ENCODE measurements at places on chromosomes 6 and 20.
A peak's percentile ranks its signal among the peaks of the same experiment; 100 is the strongest.

DNA sequence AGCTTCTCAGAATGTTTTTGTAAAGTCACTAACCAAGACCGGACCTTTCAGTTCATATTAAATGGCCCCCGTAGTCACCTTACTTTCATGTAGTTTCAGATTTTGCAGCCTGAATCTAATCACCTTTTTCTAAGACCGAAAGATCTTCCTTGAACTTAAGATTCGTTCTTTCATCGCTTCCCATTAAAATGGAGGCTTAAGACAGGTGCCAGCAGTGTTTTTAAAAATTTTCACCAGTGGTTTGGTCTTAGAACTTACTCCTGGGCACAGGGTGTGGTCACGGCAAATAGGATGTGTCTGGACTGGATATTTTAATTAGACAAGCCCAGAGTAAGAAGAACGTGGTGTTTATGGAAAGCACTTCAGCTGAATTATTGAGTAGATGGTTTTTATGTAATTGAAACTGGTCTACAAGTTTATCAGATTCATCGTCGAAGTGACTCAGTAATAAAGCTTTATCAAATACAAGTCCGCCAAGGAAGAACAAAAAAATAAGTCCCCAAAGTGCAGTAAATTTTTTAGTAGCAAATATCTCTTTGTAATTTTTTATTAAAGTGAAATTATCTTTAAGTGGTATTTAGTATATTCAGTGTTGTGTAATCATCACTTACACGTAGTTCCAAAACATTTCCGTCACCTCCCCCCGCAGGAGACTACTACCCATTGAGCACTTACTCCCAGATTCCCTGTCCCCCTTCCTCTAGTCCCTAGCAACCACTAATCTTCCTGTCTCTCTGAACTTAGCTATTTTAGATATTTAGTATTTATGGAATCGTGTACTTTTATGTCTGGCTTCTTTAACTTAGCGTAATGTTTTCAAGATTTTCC lies 868 bp downstream of the SRSF3 start:
- peak; percentile 31 for DNase-seq

GRCh38 chr20:40410028-40410427 lies 279.0 kb downstream of the MAFB start:
- no peak for DNase-seq

DNA sequence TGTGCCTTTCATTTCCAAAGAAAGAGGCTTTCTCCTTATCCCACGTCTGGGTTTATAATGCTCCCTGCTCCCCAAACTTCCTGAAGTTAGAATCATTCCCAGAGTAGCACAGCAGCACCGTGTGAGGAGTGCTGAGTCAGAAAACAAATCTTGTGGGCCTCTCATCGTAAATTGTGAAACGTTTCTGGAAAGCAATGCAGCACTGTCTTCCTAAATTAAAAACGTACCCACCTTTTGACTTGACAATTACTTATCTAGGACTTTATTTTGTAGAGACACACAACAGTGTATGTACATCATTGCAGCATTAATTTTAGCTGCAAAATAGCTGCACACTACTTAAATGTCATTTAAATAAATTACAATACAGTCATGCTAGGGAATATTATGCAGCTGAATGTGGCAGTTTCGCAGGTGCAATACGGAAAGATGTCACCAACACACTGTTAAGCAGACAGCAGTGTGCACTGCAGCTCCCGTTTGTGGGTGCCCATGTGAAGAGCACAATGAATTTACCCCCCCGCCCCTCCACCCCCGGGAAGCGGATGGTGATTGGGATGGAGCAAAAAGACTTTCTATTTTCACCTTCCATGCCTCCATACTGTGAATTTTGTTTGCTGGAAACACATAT lies 30.8 kb downstream of the RRBP1 start:
- no peak for DNase-seq

DNA sequence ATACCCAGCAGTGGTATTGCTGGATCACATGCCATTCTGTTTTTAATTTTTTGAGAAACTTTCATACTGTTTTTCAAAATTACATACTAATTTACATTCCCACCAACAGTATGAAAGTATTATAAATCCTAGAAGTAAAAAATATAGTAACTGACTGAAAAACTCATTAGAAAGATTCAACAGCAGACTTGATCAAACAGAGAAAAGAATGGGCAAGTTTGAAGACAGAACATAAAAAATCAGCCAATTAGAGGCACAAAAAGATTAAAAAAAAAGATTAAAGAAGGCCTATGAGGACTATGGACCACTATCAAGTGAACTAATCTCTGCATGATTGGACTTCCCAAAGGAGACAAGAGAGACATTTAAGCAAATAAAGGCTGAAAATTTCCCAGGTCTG lies 144.0 kb upstream of the GRIK2 start:
- DNase-seq, result no peak

GRCh38 chr6:159104163-159104925 lies 59.6 kb upstream of the TAGAP start:
- peak; percentile 70 for DNase-seq

DNA sequence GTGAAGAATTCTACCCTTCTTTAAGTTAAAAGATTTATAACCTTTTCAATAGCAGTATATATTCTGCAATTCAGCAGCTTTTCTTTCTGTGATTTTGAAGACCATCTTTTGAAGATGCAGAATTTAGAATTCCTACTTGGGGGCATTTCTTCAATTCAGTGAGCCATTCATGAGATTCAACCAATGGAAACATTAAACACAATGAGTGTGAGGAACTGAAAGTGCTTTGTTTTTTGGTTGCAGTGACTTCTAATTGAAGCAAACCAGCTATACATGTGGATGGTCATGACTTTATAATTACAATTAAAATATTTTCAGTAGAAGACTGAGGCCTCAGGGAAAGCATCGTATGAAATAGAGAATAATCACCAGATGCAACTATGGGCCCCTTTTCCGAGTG lies 108.3 kb downstream of the CARMIL1 start:
- DNase-seq, result no peak

- DNase-seq, result peak; percentile 66
Measured at GRCh38 chr6:156776470-156776839, 723 bp upstream of the ARID1B start.

- no peak for DNase-seq
Measured at GRCh38 chr20:9985281-9985680, 49.5 kb upstream of the ANKEF1 start.

DNA sequence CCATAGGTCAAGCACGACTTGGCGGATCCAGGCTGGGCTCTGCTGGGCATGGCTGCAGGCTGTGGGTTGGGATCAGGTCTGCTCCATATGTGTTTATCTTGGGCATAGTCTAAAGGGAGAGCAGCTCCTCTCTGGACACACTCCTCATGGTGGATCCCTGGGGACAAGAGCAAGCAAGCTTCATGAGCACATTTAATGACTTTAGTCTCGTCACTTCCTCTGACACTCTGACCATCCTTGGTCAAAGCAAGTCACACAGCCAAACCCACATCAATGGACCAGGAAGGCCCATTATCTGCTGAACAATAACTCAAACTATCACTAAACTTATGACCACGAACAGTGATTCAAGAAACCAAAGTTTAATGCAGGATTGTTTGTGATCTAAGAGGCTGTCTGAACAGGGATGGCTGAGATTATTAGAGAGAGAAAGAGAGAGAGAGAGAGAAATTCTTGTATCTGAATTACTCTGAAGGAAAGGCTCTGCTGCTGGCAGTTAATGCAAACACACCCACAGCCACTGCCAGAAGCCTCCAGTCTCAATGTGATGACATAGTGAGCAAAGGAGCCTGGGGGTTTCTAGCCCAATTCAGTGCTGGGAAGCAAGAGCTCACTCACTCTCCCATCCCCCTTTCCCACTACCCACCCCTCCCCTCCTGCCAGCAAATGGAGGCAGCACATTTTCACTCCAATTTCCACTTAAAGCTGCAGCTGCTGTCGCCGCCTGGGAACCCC lies 490.2 kb upstream of the SULF2 start:
- DNase-seq, result no peak

DNA sequence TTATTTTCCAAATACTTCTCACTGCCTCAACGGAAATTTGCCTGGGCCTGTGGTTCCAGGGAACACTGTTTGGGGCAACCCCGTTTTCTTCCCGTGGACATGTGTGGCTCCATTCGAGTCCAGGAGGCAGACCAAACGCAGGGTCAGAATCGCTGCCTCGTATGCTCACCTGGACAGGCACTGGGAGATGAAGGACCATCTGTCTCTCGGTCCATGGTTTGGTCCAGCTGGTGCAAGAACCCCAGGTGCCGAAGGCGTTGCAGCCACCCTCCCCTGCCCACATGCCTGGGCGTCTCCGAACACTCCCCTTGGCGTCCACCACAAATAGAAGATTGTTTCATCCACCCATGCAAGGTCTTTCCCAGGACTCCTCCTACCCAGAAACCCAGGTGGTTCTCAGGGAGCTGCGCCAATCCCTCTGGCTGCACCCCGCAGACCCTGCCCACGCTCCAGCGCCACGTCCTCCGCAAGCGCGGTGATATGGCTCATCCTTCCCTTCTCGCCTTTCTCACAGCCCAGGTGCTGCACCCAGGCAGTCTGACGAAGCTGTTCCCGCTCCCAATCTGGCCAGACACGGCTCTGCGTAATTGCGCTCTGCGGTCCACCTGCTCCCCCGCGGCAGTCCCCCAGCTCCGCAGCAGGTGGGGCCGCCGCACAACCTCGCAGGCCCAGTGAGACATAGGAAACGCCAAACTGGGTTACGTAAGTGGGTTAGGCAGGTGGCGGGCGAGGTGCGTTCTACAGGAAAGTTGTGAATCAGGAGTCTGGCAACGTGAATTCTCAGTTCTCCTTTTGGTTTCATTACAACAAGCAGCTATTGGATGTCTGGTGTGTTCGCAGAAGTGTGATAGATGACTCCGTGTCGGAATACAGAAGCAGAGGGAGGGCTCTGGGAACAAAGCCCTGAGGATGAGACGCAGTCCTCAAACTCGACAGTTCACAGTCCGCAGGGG lies 146.2 kb upstream of the ECI2 start:
- no peak for DNase-seq

DNA sequence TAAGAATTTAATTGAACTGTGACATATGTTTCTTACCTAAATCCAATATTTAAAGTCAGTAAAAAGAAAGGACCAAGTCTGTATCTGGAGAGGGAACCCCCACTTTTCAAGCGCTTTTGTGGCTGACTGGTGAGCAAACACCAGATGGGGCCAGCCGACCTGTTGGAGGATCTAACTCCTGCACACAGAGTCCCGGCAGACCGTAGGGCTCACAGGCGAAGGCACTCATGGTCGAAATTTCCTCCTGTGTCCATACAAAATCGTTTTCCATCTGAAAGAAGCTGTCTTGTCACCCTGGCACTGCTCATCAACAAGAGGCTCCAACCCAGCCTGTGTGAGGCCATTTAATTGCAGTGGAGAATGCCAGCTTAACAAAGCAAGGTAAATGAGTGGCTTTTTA lies 94.0 kb downstream of the SCML4 start:
- DNase-seq, result no peak

DNA sequence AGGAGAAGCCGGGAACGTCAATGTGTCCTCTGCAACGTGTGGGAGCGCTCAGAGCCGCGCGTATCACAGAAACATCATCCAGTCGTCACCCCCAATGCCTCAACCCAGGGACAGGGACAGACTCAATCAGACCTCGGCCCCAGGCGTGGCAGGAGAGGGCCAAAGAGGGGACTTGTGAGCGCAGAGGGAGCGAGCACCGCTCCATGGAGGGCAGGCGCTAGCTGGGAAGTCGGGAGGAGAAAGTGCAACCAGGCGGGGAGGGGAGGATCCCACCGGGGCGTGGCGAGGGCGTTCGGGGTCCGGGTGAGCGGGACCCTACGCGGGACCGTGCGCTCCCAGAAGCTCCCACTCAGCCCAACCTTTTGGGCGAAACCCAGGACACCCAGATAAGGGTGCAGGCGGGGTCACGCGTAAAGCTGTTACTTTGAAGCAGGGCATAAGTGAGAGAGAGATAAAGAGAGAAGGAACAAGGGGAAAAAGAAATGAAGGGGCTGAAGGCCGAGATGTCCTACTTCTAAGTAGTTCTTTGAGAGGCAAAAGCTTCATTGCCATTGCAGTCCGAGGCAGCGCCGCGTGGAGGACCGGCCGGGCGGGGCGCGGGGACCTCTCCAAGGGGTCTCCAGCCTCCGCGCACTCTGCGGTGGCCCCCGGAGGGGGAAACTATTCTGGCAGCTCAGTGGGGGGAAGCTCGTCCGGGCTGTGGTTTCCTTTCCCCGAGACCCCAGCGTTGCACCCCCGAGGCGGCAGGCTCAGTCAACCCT lies 862 bp upstream of the SOBP start:
- no peak for DNase-seq

- DNase-seq, result no peak
Measured at GRCh38 chr6:9514146-9514545, 900.7 kb downstream of the TFAP2A start.

DNA sequence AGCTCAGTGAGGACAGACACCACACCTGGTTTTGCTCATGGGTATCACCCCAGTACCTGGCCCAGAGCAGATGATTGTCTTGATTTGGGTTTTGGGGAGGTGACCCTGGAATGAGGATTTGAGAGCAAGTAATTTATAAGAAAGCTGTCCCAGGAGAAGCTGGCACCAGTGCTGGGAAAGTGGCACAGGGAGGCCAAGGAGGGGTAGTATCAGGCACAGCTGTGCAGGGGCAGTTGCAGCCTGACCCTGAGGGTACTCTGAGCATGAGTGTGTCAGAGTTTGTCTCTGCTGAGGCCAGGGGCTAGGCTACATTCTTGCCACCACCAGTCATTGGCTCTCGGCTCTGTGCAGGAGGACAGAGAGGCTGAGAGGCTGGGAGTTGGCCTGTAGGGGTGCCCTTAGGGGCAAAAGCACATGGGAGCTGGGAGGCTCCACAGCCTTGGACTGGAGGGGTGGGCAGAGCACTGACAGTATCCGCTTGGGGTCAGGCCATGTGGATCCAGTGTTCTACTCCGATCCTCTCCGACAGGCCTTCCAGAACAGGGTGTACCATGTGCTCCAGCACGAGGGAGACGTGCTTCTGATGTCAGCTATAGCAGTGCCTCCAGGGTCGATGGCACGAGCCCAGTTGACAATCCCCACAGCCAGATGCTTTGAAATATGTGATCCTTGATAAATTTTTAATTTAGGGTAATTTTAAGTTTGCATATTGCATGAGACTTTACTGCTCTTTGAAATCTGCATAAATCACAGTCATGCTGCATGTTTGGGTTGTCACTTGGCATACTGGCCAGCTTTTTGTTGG lies 121.3 kb downstream of the PHACTR3 start:
- DNase-seq, result no peak

- DNase-seq, result no peak
Measured at GRCh38 chr6:101668496-101669030, 275.1 kb downstream of the GRIK2 start.

GRCh38 chr20:58219342-58219700 lies 9.1 kb downstream of the ANKRD60 start:
- DNase-seq, result no peak

GRCh38 chr6:166419286-166419685 lies 36.5 kb upstream of the MPC1 start:
- DNase-seq, result no peak

Measured in hematopoietic multipotent progenitor cell (in vitro differentiated cells).